NCI-H1092 (cell line): ENCODE measurements at places on chromosomes 3 and 15.

DNA sequence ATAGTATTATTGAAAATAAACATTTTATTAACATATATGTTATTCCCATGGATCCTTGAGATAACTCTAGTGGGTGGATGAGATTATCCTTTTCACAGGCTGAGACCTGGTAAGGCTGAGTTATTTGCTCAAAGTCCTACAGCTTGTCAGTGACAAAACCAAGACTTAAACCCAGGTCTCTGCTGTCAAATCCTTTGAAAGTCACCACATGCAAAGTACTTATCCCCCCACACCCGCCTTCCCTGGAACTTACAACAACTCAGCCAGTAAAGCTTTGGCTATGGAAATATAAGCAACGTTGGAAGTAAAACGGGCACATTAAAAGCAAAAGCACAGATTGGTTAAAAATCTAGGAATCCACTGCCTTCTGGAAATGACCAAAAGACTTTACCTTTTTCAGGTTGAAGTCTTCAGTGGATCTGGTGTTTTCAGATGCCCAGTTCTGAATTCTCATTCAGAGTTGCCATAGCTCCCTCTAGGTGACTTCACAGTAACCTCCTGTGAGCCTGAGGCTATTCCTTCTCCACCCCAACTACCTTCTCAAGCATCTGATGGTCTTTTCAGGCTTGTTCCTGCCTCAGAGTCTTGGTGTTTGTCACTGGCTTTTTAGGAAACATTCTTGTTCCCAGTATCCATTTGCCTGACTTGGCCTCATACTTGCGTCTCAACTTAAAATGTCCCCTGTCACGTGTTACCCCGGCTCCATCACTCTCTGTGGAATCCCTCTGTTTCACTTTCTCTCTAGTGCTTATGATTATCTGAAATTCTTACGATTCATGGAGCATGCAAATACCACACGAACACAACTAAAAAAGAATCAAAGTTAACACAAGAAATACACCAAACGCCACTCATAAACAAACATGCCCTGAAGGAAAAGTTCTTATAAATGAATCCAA is 131.2 kb downstream of the MAGI1 start:
- DNase-seq = no peak

GRCh38 chr3:5305684-5305989 is 118.1 kb downstream of the EDEM1 start:
- DNase-seq = no peak

GRCh38 chr3:9246189-9246588 is 3.3 kb downstream of the SRGAP3 start:
- DNase-seq = no peak

DNA sequence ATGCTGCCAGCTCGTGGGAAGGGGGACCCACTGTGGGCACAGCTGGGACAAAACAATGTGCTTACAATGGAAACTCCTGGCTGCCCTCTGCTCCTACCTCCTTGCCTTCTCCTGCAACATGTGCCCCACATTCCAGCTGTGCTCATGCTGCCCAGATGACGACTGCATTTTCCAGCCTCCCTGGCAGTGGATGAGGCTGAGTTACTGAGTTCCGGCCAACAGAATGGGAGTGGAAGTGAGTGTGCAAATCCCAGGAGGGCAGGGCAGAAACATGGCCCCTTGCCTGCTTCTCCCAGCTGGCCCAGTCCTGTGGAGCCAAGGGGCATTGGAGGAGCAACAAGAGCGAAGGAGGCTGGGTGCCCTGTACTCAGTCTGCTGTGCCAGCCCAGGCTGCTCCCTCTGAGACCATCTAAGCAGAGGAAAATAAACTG is 17.1 kb downstream of the KLF15 start:
- no peak for DNase-seq

DNA sequence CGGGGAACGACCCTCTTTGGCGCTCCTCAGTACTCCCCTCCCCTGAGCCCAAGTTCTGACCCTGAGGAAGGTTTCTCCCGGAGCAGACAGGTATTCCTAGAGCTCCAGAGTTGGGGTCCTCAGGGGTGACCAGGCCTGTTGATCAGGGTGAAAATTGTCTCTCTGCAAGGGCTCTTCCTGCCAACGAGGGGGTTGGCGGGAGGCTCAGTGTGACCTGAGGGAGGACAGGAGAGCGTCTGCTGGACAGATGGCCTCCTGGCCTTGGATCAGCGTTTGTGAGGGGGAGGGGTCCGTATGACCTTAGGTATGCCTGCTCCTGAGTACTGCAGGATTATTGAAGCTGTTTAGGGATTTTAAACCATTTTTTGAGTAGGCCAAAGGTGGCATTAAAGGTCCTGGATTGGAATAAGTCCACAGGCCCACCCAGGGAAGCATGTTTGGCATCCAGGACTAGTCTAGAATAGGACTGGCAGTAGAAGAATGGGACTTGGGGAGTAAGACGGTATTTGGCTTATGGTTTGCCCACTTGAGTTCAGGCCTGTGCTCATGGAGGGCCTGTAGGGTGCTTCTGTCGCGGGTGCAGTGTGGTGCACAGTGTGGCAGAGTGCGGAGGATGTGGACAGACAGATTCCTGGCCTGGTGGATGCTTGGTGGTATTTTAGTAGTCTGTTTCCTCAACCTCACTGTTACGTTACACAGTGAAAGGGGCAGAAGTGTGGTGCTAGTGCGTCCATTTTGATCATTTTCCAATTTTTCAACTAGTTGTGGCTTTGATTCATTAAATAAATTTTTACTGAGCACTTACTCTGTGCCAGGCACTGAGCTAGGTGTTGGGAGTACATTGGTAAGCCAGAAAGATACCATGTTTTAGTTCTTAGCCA is 959 bp downstream of the ZNF592 start:
- DNase-seq = no peak

- DNase-seq = no peak
Measured at GRCh38 chr3:99013077-99013476, 111.6 kb upstream of the DCBLD2 start.

- DNase-seq = no peak
Measured at GRCh38 chr3:125001557-125002413, 54.0 kb downstream of the HEG1 start.

GRCh38 chr3:149609595-149609994 is 48.2 kb downstream of the WWTR1 start:
- no peak for DNase-seq

DNA sequence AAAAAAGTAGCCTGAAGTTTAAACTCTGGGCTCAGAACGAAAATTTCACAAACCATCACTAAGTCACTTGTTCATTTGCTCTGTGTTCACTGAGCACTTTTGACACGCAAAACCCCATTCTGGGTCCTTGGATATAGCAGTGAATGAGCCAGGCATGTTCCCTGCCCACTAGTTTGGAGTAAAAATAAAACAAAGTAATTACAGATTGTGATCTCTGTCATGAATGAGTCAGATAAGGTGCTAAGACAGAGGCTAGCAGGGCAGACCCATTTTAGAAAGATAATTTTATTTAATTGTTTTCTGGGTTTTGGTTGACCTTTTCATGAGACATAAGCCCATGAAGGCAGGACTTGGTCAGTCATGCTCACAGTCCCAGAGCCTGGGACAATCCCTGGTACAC is 84.1 kb upstream of the ARHGEF3 start:
- DNase-seq = no peak

DNA sequence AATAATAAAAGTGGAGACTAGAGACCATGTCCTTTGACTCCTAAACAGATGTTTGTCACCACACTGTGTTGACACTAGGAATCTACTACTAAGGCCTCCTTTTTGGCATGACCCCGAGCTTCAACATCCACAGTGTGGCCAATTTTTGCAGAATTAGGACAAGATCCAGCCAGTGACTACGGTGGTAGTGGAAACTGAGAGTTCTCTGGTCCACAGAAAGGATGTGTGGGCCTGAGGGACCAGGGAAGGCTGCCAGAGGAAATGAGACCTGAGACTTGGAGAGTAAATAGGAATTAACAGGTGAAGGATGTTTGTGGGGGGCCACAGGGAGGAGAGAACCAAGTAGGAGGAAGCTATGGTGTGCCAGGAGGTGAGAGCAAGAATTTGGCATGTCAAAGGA is 122.7 kb downstream of the CHCHD6 start:
- DNase-seq = no peak

DNA sequence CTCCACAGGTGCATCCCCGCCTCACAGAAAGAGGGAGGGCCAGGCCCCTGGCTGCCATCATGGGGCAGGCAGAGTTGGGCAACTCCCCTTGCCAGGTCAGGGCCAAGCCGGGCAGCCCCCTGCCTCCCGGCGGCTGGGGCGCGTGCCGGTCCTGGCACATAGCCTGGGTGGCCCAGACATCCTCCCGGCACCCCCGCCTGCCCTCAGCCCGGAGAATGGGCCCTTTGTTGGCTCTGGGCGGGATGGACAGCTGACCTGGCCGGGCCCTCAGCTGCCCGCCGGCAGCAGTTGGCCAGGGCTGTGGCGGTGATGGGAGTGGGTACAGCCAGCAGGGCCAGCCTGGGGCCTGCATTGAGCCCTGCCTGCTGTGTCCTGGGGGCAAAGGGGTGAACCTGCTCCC is 16.5 kb downstream of the PLXNA1 start:
- DNase-seq = no peak

DNA sequence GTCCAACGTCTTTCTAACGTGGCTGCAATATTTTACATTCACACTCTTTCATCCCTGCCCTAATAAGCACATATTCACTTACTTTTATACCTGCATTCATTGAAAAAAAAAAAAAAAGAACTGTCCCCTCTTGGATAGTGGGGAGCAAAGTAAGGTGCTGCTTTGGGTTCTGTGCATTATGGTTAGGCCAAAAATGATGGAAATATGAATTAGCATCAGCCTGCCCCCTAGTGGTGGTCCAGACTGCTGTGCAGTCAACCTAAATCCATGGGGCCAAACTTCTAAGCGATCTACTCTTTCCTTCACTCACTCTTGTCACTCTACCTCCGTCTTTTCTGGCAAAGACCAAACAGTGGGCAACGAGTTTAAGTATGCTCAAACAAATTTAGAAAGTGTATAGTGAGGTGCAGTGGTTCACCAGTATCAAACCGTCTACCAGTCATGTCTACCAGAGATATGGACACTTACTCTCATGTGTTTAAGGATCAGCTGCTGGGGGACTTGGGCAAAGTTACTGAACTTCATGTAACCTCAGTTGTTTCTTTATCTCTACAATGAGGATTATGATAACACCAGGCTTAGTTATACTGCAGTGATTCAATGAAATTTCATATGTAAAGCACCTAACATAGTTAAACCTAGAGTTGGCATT is 61.5 kb upstream of the GRM7 start:
- DNase-seq = no peak

- no peak for DNase-seq
Measured at GRCh38 chr15:93200081-93200836, 111.2 kb upstream of the RGMA start.

DNA sequence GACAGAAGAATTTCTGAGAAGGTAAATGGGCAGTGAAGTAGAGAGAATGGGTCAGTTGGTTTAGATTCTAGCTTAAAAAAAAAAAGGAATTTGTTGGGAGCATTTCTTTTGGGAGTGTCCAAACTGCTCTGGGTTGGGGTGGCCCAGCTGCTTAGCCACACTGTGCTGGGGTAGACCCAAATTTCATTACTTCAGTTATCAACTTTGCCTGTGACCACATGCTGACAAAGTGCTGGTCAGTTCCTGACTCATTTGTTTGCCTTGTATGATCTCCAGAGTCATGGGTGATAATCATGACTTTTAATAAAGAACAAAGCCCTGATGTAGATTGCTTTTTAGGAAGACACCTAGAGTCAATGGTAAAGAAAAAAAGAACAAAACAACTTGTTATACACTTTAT is 121.5 kb upstream of the FGF7 start:
- no peak for DNase-seq

- DNase-seq = no peak
Measured at GRCh38 chr15:93449798-93450197, 360.8 kb upstream of the RGMA start.

DNA sequence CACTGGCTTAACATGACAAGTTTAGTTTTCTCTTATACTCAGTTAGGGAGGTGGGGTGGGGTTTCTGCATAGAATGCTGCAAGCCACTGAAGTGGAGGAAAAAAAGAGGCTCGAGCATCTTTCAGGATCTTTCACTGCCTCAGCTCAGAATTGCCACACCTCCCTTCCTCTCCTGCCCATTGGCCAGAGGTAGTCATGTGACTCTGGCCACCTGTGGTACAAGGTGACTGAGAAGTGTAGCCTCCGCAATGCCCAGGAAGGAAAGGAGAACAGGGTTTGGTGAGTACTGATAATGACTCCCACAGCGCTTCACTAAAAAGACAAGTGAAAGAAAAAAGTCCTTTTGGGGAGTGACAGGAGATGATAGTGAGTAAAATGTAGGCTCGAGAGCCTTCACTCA is 124.3 kb upstream of the TRIM42 start:
- DNase-seq = no peak

- DNase-seq = no peak
Measured at GRCh38 chr15:38651328-38652038, 86.9 kb upstream of the RASGRP1 start.

- DNase-seq = no peak
Measured at GRCh38 chr15:48317221-48317620, 14.0 kb upstream of the DUT start.

DNA sequence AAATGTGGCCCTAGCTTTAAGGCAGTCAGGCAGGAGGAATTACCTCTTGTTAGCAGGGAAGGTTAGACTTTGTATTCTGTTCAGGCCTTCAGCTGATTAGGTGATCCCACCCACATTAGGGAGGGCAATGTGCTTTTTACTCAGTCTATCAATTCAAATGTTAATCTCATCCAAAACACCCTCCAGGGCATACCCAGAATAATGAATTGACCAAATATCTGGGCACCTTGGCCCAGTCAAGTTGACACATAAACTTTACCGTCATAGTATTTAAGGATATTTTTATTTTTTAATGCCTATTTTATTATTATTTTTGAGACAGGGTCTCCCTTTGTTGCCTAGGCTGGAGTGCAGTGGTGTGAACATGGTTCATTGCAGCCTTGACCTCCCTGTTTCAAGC is 146.1 kb downstream of the PTPRG start:
- no peak for DNase-seq

GRCh38 chr3:179425075-179425474 is 26.2 kb downstream of the GNB4 start:
- no peak for DNase-seq

DNA sequence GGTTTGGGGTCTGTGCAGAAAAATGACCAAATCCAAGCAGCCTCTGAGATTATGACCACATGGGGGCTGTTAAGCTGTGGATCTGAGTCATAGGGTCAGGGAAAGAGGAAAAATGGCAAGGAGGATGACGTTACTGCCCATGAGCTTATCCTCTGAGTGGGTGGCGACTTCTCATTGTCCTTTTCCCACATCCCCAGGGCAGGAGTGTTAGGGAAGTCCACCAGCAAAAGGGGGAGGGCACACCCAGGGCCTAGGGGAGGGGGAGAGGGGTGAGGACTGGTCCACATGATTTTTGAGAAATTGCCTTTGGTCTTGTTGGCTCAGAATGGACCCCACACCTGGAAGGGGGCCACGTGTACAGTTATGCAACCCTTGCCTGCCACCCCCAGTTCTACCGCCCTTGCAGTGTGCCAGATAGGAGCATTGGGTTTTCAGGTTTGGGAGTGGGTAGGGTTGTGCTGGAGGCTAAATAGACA is 2.6 kb downstream of the CD276 start:
- DNase-seq = no peak

- no peak for DNase-seq
Measured at GRCh38 chr15:34726406-34727100, 28.2 kb downstream of the GJD2 start.
